NCI-H1694 (cell line): ENCODE measurements at places on chromosomes 7 and 10.

DNA sequence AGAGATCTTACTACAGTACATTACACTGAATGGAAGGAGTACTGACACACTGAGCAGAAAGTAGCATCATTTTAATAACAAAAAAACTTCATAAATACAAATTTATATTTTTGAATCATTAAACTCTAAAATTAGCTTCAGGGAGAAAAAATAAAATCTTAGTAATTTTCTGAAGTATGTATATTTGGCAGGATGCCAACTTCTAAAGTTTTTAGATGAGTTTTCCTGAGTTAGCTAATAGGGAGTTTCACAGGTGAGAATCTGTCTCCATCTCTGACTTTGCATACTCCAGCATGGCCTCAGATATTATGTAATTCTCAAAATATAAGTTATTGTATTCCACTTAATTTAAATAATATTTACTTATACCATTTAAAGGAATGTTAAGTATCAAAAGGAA, 673.2 kb upstream of the PCDH15 start:
- DNase-seq = no peak

GRCh38 chr10:24383681-24384106, 174.8 kb downstream of the KIAA1217 start:
- no peak for DNase-seq

- no peak for DNase-seq
These were observed at the start of gene KCNIP2 for GRCh38 chr10:101843032-101844021. TSS of gene KCNIP2 (minus strand) at chr10:101843800. CDS start at chr10:101843568, 232 bp downstream.

DNA sequence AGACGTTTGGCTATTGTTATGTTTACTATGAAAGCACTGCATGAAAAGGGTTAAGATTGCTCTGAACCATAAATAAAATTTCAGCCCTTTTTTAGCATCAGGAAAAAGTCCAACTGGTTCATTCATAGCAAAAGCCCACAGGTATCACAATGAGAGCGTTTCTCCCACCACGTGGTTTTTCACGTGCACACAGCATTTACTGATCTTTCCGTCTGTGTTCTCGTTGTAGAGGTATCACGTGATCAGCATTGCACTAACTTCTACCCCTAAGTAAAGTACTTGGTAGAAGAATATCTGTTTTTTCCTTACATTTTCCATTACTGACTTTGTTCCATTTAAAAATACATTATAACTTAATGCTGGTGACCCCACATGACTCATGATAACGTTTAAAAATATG, 17.8 kb upstream of the CCDC3 start:
- no peak for DNase-seq

GRCh38 chr7:46315891-46316290, 394.8 kb upstream of the IGFBP3 start:
- no peak for DNase-seq

- DNase-seq = no peak
These were observed 535.4 kb downstream of the ANKRD7 start for GRCh38 chr7:118759921-118760320.

DNA sequence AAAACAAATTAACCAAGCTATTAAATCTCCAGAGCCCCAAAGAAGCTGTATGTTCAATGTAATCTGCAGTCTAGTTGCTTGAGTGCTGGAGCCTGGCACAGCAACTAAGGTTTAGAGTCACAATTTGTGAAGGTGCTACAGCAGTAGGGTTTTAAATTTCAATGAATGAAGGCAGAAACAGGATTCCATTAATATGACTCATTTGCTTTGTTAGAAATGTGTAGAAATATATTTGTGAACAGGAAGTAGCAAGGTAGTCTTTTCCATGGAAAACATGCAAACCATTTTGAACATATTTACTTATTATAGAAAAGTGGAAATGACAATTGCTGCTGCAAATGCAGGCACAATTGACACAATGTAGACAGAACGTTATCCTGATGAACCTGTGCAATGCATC, 149.0 kb upstream of the STEAP4 start:
- no peak for DNase-seq

GRCh38 chr7:1536743-1537534, 6.4 kb downstream of the MAFK start:
- no peak for DNase-seq

- no peak for DNase-seq
These were observed 83.6 kb upstream of the DLX6 start for GRCh38 chr7:96921771-96922170.
